NCI-H1694 (cell line): ENCODE measurements at places on chromosomes 6 and 20.

DNA sequence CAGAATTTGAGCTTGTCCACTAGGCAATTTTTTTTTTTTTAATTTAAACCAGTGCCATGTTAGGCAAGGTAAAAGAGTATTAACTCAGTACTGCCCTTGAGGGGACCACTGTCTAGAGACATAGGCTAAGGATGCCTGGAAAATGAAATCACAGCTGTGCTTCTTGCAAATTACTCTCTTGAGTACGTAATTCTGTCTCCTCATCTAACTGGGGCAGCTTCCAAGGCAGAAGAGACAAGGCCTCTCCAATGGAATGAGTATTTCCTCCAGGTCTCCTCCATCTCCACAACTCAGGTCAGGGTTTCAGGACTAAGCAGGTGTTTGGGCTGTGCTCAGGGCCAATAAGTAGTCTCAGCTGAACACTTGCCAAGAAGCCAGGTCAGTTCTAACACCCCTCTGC is 33.8 kb upstream of the MRPS10 start:
- no peak for DNase-seq

DNA sequence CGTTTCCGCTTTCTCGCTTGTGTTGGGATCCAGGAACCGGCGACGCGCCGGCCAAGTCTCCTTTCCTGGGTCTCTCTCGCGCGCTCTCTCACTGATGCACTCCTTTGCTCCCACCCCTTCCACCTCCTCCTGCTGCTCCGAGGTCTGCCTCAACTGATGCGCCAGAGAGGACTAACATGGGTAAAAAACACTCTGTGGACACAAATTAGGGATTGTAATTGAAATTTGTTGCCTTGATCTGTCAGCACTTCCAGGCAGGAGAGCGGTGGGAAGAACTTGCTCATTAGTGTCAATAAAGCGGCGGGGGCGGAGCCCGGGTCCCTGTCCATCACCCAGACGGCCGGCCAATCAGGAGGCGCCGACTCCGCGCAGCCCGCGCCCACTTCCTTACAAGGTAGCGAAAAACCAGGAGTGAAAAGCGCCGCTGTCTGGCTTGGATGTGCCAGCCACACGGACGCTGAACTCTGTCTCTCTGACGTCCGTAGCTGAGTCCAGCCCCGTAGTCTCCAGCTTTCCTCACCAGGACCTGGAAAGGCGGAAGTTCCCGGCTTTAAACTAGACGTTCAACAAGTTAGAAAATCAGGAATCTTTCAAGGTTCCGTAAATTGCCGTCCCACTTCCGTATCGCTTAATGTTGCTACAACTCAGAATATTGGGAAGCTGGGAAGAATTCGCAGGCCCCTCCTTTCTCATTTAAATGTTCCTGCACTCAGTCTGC is at the start of gene TBX18:
TSS of gene TBX18 (minus strand) at position 267 of the 718 bp plus-strand sequence. CDS start 417 bp downstream, outside the sequence.
- no peak for DNase-seq

DNA sequence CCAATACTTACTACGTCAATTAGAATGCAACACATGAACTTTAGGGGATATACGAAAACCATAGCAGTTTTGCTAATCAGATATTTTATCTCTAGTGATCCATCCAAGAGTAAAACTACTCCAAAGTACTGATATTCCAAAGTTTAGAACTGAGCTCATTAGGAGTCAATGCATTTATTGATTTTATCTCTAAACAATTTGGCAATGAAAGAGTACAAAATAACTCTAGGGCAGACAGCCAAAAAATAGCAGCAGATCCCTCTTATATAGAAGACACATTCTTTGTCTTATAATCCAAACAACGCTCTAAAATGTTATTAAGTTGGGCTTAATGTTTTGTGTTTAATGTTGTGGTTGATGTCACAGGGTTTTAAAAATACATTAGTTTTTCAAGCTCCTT is 923.9 kb upstream of the MAN1A1 start:
- DNase-seq = no peak

- no peak for DNase-seq
Observed at GRCh38 chr20:17638835-17639407, 43.1 kb downstream of the RRBP1 start.

- DNase-seq = no peak
Observed at GRCh38 chr6:81929828-81930227, 177.3 kb upstream of the TENT5A start.

- no peak for DNase-seq
Observed at GRCh38 chr20:19451231-19451922, 238.9 kb downstream of the SLC24A3 start.

DNA sequence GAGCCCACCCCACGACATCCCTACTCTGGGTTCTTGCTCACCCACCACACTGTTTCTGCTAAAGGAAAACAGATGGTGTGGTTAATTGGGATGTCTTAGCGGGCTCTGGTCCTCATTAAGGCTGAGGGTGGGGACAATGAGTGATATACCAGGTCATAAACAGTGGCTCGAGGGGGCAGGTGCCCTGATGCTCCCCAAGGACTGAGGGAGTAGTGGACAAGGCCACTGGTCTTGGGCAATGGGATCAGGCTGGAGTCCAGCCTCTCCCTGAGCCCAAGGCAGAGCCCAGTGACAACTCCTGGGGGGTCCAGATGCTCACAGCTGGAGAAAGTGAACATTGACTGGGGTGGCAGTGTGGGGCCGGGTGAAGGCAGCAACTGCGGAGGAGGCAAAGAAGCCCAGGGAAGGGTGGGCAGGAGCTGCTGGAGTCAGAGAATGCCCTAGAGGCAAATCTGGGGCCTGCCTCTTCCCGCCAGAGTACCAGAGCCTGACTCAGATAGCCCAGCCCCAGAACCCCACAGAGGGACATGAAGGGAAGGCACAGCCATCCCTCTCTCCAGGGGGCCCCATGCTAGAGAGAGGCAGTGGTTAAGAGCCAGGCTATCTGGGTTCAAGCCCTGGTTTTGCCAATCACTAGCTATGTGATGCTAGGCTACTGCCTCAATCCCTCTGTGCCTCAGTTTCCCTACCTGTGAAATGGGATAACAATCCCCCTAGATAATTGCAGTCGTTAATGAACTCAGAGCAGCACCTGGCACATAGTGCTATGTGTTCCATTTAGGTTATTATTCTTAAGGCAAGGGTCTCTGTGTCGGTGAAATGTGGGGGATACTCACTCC is 72.3 kb downstream of the MRPL14 start:
- DNase-seq = no peak

- no peak for DNase-seq
Observed at GRCh38 chr20:47412083-47412482, 55.6 kb upstream of the ZMYND8 start.
